ENCODE measurements at places on chromosomes 7 and 10.

- DNase-seq, result peak; percentile 60
These were observed 57.2 kb upstream of the ECHDC3 start for GRCh38 chr10:11684717-11685645.

- DNase-seq, result no peak
These were observed 378.9 kb upstream of the NUPR2 start for GRCh38 chr7:56495165-56495564.

GRCh38 chr10:131584287-131584686 is 272.8 kb upstream of the TCERG1L start:
- no peak for DNase-seq

- no peak for DNase-seq
These were observed 69.4 kb downstream of the NOC3L start for GRCh38 chr10:94293354-94293753.

DNA sequence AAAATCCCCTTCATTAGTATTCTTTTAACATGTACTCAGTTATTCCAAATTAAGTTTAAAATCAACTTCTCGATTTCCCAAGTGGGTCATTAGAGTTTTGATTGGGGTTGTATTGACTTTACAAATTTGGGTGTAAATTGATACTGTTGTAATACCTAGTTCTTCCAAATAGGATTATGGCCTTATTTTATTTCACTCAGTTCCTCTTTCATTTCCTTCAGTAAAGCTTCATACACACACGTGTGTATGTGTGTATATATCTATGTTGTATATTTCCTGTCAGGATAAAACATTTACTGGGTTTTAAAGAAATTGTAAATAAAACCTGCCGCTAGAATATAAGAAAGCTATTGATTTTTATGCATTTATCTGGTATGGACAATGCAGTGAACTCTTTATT is 15.9 kb downstream of the YME1L1 start:
- no peak for DNase-seq

- no peak for DNase-seq
These were observed 24.5 kb downstream of the FAM171A1 start for GRCh38 chr10:15346440-15347141.
